MCF 10A (cell line): ENCODE measurements at places on chromosomes 6 and 20. TPM values are rescaled to one million over a fixed set of nuclear protein-coding genes. Genes with fewer than 3 reads are reported as not detected.

DNA sequence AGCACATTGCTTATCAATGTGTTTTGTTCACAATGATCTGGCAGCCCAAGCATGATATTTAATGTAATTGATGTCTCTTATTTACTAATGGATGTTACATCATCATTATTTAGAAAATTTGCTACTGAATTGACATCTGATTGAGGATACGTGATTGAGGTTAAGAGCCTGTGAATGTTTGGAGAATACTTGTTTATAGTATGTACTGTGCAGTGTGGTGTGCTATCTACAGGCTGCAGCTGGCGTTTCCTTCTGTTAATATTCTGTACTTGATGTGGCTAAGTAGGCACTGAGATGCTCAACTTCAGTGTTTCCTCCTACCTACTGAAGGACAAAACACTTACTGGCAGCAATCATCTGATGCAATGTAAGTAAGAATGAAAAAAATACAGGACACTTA, 709.6 kb upstream of the FLRT3 start:
- no peak overlapping the region for H3K4me3 ChIP-seq
- H3K27me3 ChIP-seq = no peaks in the 10 kb centered on the region
- no peak for DNase-seq
- peak overlapping the region; percentile 92 for H3K27ac ChIP-seq
- H3K36me3 ChIP-seq = peaks cover 5% of the 10 kb centered on the region
- peaks cover 37% of the 10 kb centered on the region for H3K4me1 ChIP-seq

DNA sequence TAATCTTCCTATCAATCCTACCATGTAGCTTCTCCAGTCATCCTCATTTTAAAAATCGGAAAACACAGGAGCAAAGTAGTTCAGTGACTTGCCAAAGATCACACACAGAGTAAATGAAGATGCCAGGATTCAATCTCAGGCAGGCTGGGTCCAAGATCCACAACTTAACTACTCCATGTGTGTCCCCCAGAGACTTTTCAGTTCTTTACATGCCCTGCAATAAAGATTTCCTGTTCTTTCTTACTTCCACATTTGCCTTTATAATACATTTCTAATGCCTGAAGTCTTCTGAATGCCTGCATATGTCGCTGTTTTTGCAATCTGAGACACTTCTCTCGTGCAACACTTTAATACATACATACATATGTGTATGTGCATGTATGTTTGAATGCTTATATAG, 121.7 kb upstream of the MARCKS start:
- no peak overlapping the region for H3K4me3 ChIP-seq
- no peaks in the 10 kb centered on the region for H3K27me3 ChIP-seq
- DNase-seq = no peak
- H3K36me3 ChIP-seq = no peaks in the 10 kb centered on the region
- H3K4me1 ChIP-seq = peaks cover 4% of the 10 kb centered on the region

GRCh38 chr20:7889736-7890135, 50.5 kb downstream of the HAO1 start:
- no peak overlapping the region for H3K4me3 ChIP-seq
- no peaks in the 10 kb centered on the region for H3K36me3 ChIP-seq
- no peak overlapping the region for H3K27ac ChIP-seq
- DNase-seq = no peak
- no peaks in the 10 kb centered on the region for H3K27me3 ChIP-seq

DNA sequence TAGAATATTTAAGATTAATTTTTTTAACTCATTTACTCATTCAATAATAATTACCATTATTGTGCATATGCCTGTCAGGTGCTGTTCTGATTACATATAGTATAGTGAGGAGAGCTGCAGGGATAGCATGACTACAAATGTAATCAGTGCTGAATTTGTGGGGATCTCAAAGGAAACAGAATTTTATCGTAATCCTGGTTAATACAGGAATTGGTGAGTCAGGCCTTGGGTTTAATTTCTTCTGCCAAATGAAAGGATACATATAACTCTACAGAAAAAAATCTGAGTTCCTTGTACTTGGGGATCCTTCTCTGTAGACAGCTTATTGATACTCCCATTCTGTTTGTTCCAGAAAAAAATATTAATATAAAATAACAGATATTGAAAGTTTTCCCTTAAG, 297.2 kb downstream of the GJA1 start:
- no peaks in the 10 kb centered on the region for H3K4me1 ChIP-seq
- H3K27ac ChIP-seq = no peak overlapping the region
- no peak overlapping the region for H3K4me3 ChIP-seq
- H3K27me3 ChIP-seq = no peaks in the 10 kb centered on the region
- no peak for DNase-seq

CLVS2 gene
- not detected in 2 replicates for total RNA-seq

CTSA gene
- total RNA-seq = 25.3 and 39.1 TPM in 2 replicates

STX11 gene
- total RNA-seq = 1.1 and 2.1 TPM in 2 replicates

FAM217A gene
- not detected in 2 replicates for total RNA-seq
